Occipital lobe (tissue), 3 donors: ENCODE measurements at places on chromosomes 2 and 18.

- no peak for DNase-seq
Observed at GRCh38 chr18:37019157-37019827, 190.4 kb downstream of the KIAA1328 start.

DNA sequence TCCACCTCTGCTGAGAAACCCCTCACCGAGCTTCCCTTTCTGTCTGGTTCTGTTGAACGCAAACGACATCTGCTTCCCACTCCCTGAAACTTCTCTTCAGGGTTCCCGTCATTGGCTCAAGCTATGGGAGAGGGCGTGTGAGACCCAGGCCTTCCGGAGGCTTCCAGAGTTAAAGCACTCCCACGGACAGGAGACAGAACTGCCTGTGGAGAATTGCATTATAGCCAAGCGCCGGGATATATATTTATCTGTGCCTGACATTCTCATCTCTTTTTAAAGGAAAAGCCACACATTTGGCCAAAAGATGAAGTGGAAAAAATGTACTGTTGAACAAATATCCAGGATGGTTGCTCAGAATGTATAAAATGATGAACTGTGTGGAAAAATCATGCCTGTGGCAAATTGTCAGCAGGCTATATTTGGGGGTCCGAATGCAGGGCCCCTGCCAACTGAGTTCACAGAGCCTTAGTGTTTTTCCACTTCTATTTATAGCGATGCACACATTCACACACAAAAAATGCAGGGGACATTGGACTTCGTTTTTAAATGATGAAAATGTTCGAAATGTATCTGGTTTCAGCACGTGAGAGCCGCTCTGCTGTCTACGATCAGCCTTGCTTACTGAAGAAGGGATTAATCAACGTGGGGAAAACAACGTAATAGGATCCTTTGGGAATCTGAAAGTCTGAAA, 59.5 kb downstream of the E2F6 start:
- DNase-seq = no peak

DNA sequence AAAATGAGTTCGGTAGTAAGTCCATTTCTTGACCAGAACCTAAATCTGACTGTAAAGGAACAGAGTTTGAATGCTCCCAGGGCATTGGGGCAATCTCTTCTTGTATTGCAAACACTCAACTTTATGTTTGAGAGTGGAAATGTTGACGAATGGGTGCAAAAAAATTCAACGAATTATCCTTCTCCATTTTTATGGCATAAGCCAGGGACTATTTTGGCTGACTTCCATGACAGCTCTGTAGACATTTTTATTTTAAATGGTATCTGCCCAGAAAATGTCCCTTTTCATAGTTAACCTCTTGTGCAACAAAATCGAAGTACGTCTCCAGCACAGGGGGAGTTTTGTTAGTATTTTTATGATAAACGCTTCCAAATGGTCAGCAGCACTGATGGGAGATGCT, 3.7 kb downstream of the MLPH start:
- no peak for DNase-seq

GRCh38 chr2:201696151-201696659, 2.2 kb downstream of the MPP4 start:
- DNase-seq = no peak

- no peak for DNase-seq
Observed at GRCh38 chr2:102301867-102302362, 9.4 kb upstream of the IL1RL1 start.

- no peak for DNase-seq
Observed at GRCh38 chr18:79905389-79905911, 46.0 kb downstream of the SLC66A2 start.

- no peak for DNase-seq
Observed at GRCh38 chr2:151878655-151879563, 50.7 kb upstream of the ARL5A start.

GRCh38 chr2:174722942-174723592, 41.2 kb downstream of the CHRNA1 start:
- no peak for DNase-seq

- DNase-seq = no peak
Observed at GRCh38 chr2:213475433-213475832, 191.2 kb downstream of the SPAG16 start.

DNA sequence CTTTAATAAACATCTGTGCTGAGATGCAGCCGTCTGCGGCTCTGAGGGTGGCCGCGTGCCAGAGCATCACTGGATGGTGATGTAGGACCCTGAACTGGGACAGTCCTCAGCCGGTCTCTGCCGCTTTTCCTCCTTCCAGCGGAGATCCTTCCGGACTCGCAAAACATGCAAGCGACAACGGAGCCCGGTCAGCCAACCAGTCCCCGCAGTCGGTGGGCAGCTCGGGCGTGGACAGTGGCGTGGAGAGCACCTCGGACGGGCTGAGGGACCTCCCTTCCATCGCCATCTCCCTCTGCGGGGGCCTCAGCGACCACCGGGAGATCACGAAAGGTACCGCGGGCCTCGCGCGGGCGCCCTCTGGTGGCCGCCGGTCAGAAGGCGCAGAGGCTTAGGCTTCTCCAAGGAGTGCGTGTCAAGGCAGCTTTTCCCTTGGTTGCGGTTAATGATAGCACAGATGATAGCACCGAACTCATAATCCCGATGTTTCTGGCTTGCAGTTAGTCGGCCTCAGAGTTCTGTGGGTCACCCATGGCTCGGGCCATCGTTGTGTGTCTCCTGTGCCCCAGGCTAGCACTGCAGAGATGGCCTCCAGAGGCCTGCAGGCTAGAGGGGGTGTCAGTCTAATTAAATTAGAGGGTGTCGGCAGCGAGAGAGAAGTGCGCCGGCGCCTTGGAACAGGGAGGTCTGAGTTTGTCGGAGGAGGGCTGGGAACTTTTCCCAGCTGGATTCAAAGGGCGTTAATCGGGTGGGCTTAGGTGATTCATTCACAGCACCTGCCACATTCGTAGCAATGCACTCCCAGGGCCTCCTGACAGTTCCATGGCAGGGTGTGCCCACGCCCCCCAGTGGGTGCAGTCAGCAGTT, 38.5 kb downstream of the LPIN1 start:
- peak; percentile 58 for DNase-seq

DNA sequence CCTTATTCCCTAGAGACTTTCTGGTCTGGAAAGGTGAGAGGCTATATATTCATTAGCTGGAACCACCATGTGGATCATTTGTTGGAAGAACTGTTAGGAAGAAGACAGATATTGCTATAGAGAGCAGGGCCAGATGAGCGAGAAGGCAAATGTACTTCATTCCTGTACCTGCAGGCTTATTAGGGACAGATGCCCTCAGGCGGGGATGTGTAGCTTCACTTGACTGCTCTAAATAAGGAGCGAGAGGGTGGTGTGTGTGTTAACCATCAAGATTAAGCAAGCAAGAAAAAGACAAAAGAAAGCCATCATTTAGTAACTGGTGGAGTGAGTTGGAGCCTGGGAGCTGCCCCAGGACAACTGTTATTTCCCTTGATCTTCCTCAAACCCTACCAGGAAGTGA, 36.4 kb downstream of the NEDD4L start:
- DNase-seq = no peak

DNA sequence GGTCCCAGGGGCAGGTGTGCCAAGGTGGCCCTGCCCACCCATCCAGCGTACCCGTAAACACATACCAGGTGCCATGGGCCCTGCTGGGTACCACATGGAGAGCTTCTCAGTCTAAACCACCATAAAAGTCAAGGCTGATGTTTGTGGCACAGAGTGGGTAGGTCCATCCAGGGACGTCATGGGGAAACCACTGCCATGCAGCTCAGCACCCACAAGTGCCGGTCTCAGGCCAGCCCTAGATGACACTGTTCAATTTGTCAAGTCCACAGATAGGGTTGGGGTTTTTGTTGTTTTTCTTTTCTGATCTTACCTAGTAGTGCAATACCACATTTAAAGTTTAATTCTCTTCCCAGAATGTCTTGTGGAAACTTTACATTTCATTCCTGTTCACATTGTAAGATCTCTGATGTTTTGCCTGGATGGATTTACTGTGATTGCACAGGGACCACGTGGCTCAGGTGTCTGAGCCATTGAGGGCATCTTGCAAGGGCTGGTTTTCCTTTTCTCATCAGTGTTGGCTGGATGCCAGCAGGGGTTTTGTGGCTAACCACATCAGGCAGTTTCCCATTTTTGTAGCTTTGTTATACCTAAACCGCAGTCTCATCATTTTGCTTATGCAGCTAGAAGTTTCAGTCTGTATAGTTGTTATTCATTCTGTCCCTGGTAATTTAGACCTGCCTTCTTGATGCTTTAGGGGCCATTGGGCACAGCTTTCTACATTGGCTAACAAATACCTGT, 64.7 kb downstream of the STK25 start:
- no peak for DNase-seq

DNA sequence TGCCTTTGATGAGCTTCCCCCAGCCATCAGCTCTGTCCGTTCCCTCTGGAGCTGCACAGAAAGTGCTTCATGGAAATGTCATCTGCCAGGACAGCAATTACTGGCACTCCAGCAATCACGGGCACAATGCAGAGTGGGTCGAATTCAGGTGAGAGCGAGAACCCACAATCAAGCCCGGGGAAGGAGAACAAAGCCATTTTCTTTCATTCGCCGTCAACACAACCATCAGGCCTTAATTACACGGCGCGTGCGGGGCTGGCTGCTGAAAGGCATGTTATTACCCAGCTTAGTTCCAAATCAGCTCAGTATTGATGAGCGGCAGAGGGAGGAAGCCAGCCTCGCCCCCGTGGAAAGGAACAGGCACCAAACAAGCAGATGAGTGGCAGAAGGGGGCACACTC, 143.9 kb downstream of the MYT1L start:
- no peak for DNase-seq

DNA sequence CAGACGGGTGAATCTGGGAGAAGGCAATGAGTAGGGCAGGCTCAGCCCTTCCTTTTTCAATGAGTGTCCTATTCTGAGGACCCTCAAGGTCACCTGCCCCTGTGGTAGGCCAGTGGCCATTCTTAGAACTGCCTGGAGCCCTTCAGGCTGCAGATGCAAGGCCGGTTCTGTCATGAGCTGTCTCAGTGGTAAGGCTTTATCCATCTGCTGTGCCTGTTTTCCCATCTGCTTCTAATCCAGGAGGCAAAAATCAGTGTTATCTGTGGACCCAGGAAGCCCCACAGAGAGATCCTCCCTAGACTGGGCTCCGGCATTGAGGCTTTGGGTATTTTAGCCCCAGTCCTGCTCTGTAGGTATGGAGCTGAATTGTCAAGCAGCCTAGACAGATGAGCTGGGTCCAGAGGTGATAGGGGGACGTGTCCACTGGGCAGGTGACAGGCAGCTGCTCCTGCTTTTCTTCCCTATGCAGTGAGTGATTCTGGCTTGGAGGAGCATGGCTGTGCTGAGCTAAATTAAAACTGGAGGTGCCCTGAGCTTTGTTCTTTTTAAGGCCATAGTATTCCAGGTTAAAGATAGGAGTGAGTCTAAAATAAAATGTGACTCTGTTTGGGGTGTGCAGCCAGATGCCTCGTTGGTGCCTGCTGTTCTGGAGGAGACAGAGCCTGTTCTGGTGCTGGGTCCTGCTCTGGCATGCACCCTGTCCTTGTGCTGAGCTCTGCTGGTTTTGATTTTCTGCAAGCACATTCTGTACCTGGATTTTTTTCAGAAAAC, 92.5 kb downstream of the FHOD3 start:
- no peak for DNase-seq

DNA sequence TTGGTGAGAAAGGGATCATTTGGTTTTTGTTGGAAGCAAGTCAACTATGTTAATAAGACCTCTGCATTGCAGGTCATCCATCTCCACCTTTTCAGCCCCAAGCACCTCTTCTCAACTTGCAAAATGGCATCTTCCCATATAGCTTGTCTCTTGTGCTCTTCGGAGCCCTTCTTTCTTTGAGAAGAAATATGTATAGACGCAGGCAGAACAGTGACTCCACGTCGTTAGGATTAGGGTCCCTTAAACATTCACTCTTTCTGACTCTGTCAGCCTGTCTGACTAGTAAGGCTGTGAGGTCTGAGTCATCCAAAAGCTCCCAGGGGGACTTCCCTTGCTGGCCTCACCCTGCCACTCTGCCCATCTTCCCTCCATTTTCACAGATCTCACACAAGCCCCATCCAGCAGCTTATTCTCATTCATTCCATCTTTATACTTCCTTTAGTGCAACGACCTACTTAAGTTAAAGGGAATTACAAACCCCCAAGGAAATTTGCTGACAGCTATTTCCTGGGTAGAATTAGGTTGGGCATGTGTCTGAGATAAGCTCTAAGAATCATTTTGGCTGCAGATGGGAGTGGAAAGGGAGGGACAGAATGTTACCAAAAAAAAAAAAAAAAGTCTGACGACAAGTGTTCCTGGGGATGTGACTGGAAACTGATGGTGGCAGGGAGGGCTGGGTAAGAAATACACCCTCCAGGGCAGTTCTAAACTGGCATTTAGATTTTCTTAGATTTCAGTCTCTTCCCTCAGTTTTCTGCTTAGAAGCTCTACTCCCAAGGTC, 37.7 kb upstream of the MEX3C start:
- DNase-seq = no peak

DNA sequence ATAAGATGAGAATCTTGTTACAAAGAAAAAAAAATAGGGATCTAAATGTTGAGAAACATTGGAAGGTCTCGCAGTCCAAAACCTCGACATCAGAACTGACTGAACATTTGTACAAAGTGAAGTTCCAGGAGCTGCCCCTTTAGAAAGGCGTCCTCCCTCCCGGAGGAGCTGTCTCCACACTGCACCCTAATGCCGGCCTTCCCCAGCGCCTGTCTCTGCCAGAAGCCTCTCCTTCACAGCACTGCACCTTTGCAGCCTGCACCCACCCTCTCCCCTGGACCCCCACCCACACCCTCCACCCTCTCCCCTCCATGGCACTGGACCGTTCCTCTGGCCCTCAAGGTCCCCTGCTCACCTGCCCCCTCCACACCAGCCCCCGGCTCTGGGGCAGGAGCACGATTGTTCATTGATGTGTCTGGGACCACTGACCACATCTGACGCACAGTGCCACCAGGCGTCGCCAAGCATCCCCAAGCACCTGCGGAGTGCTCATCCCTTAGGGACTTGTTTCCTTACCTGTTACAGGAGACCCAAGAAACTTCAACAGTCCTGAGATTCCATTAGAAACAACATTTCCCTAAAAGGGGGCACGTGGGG, 90.3 kb upstream of the SNTG2 start:
- no peak for DNase-seq

GRCh38 chr18:48539406-48540250, 797 bp downstream of the CTIF start:
- DNase-seq = peak; percentile 55

- DNase-seq = no peak
Observed at GRCh38 chr18:7604361-7604760, 37.2 kb downstream of the PTPRM start.

GRCh38 chr2:106575955-106576354, 88.8 kb downstream of the CD8B2 start:
- DNase-seq = no peak

DNA sequence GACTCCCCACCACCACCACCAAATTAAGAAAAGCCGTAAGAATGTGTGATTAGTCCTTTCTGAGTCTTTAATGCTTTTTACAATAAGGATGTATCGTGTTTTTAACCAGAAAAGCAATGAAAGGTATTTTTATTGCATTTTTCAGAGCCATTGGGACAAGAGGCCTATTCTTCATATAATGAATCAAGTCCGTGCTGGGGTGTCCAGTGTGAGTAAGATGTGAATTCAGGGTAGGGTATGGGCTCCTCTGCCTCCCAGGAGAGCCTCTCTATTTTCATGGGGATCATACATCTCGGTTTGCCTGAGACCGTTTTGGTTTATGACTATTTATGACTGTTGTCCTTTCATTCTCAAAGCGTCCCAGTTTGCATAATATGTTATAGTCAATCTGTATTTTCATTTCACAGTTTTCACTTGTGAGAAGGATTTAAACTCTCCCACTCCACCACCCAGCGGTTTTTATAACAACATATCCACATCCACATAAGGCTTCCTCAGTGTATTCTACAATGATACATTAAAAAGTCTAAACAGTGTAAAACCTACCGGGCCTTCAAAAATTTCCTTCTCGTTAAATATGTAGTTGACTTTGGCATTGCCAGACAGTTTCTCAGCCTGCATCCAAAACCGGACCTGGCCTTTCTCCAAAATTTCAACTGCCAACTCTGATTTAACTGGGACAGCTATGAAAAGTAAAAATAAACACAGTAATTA, 80.8 kb upstream of the LPIN2 start:
- DNase-seq = no peak
